Myocyte (in vitro differentiated cells): ENCODE measurements at places on chromosomes 11 and 22. TPM values are rescaled to one million over a fixed set of nuclear protein-coding genes. Genes with fewer than 3 reads are reported as not detected.

- no peak for DNase-seq
Observed at GRCh38 chr22:44621401-44622146, 80.4 kb upstream of the PRR5 start.

- no peak for DNase-seq
Observed at GRCh38 chr11:67604815-67605214, 1.9 kb upstream of the NDUFV1 start.

The CASP5 gene
- not detected in 2 replicates for total RNA-seq

DNA sequence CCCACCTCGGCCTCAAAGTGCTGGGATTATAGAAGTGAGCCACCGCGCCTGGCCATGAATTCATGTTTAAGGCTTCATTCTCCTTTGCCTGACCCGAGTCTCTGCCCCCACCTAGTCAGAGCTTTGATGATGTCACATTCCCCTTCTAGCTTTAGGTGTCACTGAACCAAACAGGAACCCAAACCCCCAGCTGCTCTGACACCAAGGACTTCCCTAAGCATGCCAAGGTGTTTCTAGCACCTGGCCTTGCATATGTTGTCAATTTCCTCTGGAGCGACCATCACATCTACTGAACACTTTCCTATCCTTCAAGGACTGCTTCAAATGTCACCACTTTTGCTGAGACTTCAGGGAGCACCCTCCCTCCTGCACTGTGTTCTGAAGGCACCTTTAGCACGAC, 2.3 kb downstream of the F2 start:
- DNase-seq = no peak

GRCh38 chr22:40430991-40431390, 60.6 kb downstream of the SGSM3 start:
- no peak for DNase-seq

- DNase-seq = no peak
Observed at GRCh38 chr22:30286813-30287647, 2.3 kb downstream of the CASTOR1 start.

- no peak for DNase-seq
Observed at GRCh38 chr22:19756288-19757128, 4.1 kb upstream of the TBX1 start.

- DNase-seq = peak; percentile 91
Observed at GRCh38 chr11:36746886-36747710, 149.1 kb upstream of the RAG2 start.

DNA sequence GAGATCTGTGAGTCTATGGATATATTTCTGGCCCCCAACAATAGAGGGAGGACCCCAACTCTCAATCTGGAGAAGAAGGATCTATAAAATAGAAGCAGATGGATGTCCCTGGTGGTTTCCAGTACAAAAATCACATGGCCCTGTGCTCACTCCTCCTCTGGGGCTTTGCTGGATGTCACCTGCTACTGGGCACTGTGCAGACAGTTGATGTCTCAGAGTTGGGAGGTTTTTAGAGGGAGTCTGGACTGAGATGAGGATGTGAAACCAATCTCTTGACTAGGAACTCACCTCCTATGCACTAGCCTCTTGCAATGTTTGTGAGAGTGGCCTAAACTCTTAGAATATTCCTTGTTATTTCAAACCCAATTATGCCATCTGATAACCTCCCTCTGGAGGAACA, 107.2 kb downstream of the SCN3B start:
- DNase-seq = no peak

- no peak for DNase-seq
Observed at GRCh38 chr22:45308957-45309421, 745 bp upstream of the FAM118A start.

DNA sequence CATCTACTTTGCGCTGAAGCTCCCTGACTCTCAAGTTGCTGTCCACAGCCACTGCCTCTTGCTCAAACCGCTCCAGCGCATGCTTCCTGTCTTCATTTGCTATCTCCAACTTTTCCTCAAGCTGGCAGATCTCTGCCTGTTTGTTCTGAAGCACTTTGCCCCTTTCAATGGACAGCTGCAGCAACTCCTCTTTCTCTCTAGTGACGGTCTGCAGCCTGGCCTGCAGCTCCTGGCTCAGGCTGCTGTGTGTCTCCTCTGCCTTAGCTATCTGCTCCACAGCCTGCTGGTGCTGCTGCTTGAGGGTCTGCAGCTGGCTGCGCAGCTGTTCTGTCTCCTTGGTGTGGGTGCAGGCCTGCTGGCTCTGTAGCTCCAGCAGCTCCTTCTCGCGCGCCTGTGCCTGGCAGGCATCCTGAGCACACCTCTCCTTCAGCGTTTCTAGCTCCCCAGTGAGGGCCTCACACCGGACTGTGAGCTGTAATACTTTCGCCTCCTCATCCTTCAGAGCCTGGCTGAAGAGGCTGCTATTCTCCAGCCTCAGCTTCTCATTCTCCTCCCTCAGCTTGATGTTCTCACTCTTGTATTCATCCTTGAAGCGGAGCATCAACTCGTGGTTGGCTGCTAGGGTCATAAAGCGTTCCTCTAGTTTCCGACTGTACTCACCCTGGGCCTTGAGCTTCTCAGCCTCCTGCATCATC, 723 bp downstream of the CCDC89 start:
- peak; percentile 73 for DNase-seq
